ENCODE measurements at places on chromosomes 12 and 14. TPM values are rescaled to one million over a fixed set of nuclear protein-coding genes. Genes with fewer than 3 reads are reported as not detected.

GABARAPL1 gene
- 72.3 TPM for total RNA-seq

PAPLN gene
- 2.4 TPM for total RNA-seq

EPYC gene
- total RNA-seq: not detected

TSHR gene
- not detected for total RNA-seq

CCDC88C gene
- total RNA-seq: 0.70 TPM
